ENCODE measurements at places on chromosomes 11 and 22. TPM values are rescaled to one million over a fixed set of nuclear protein-coding genes. Genes with fewer than 3 reads are reported as not detected.

Gene KRTAP5-11
- total RNA-seq = not detected

Gene PPP6R2
- total RNA-seq = 37.1 TPM

Gene KRTAP5-6
- not detected for total RNA-seq

Gene KCNJ11
- total RNA-seq = 9.8 TPM

GRCh38 chr11:96481771-96482170 lies 92.0 kb downstream of the JRKL start:
- no peak for DNase-seq

- no peak for DNase-seq
Observed at GRCh38 chr11:129373489-129373953, 2.1 kb upstream of the BARX2 start.

DNA sequence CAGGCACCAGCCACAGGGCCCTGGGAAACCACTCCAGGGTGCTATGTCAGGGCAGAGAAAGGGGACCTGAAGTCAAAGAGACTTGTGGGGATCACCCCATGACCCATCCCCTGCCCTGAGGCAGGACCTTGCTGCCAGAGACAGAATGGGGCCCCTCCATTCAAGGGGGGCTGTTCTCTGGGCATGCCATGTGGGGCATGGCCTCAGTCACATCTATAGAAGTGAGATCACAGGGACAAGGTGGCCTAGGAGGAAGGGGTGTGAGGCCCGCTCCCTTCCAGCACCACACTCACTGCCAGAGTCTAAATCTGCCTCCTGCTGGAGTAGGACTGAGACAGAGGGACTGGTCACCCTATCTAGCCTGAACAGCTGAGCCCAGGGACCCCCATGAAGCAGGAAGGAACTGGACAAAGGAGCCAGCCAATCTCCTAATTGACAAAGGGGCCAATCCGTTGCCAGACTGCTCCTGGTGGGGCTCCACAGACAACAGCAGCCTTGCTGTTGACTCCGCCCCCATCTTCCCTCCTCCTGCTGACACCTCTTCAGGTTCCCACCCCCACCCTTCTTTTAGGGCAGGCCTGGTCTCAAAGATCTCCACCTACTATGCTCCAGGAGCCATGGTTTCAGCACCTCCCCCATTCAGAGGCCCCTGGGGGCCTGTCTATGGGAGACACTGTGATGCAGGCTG lies 26.0 kb downstream of the NEAT1 start:
- DNase-seq = peak; percentile 63

- no peak for DNase-seq
Observed at GRCh38 chr22:37627545-37627944, 11.9 kb upstream of the SH3BP1 start.

DNA sequence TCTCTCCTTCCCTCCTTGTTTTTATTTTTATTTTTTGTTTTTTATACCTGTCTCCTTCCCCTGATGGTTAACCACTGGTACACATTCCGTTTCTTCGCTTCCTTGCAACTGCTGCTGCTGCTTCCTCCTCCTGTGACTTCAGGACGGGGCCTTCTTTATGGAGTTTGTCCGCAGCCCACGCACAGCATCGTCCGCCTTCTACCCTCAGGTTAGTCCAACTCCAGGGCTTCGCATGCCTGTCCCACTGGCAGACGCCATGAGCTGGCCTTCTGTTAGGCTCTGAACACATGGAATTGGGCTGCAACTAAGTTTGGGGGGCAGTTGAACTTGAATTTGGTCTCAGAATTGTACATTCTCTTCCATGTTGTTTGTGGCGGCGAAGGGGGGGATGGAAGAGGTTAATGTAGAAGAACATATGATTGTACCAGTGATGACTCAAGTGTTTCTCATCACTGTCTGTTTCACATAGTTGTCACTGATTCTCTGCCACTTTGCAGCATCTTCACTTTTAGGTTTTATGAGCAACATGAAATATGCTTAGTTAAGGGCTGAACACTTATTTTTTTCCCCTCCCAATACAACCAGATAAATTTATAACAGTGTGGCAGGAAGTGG lies 83.0 kb upstream of the YWHAH start:
- no peak for DNase-seq

DNA sequence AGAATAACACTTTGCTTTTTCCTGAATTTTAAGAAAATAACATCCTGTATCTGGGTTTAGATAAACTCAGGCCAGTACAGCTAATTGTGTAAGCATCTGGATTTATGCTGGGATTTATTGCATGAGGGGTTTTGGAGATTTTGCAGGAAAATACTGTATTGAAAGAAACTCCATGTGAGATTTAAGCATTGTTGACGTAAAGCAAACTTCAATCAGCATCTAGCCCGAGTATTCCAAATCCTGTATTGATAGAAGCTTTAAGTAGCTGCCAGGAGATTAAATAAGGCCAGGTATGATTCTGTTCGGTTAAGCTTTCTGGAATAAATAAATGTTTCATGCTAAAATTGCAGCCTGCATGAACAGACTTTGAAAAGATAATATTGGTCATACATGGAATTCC lies 36.3 kb upstream of the LYVE1 start:
- no peak for DNase-seq

DNA sequence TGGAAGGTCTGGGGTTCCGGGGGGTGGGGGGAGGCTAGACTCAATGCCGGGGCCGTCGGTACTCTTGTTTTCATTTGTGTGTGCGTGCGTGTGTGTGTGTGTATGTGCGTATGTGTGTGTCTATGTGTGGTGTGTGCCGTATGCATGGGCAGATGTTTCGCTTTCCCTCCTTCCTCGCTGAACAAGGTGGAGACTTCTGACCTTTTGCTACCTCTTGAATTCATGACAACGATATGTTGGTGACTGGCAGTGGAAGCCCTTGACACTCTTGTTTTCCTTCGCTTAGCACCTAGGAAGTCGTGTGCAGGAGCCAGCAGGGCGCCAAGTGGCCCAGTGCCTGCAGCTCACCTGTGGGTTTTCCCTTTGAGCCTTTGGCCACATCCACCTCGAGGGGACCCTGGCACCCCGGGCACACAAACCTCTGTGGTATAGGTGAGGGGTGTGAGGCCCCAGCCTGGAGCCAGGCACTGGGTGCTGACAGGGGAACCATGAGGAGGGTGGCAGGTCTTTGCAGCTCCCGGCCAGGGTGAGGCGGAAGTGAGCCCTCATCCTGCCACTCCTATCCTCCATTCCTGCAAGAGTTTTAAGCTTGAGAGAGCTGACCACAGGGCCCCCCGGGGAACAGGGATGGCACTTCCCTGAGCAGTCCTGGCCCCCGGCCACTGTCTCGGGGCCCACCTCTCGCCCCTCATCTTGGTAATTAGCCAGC lies 19.3 kb upstream of the TMEM191C start:
- no peak for DNase-seq

- DNase-seq = peak; percentile 57
Observed at GRCh38 chr11:17740649-17741235, 6.2 kb downstream of the KCNC1 start.

DNA sequence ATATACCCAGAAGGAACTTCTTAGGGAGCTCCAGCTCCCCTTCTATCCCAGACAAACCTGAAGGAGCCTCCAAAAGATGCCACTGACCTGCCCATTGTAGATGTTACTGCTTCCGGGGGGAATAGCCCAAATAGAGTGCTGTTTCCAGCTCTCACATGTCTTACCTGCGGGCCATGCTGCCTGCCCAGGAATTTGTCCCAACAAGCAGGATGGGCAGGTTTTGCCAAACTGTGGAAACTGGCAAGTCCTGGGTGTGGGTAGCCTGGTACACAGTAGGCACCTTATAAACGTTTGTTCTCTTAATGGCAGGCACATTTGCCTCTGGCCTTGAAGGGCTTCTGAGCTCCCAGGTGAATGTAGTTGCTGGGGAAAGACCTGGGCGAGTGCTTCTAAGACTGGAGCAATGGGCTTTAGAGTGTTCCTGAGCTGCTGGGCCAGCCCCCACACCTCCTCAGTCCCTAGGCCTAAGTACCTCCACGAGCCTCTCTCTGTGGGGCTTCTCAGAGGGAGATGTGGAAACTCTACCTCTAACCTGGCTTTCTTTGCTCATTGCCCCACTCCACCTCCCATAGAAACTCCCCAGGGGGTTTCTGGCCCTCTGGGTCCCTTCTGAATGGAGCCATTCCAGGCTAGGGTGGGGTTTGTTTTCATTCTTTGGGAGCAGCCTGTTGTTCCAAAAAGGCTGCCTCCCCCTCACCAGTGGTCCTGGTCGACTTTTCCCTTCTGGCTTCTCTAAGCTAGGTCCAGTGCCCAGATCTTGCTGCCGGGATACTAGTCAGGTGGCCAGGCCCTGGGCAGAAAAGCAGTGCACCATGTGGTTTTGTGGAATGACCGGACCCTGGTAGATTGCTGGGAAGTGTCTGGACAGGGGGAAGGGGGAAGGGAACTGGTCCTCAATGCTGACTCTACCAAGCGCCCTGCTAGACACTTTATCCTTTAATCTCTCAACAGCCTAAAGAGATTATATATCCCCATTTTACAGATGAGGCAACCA lies 37.2 kb downstream of the LIMK2 start:
- DNase-seq = peak; percentile 53

DNA sequence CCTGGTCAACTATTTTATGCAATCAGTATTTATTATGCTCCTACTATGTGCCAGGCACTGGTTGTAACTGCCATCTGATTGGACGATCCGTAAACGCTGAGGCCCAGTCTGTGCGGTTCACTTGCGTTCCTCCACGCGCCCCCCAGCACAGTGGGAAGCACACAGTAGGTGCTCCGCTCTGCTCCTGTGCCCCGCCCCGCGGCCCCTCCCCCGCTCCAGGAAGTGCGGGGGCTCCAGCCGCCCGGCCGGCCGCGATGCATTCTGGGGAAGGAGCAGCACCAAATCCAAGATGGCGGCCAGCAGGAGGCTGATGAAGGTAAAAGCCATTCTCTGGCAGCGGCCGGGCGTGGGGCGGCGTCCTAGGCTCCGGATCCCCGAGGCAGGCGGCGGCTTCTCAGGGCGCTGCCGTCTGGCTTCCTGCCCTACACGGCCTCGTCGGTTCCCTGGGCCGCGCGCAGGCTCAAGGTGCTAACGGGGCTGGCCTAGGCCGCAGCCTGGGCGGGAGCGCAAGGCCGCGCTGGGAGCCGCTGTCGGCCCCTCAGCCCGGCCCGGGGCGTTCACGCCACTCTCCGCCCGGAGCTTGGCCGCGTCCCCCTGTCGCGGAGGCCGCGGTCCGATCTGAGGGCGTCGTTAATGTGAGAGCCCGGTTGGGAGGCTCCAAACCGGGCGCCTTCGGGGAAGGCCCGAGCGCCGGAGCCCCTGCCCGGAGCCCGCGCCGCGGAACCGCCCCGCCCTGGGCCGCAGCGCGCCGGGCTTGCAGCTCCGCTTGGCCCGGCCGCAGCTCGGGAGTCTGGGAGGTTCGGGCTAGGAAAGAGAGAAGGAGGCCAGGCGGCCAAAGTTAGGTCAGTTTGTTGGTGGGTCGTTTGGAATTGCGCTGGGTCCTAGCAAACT lies at the start of gene UBE2L3:
UBE2L3 (plus strand) TSS at position 259 of the 891 bp plus-strand sequence; CDS start at position 290, 31 bp downstream.
- DNase-seq = peak; percentile 94

DNA sequence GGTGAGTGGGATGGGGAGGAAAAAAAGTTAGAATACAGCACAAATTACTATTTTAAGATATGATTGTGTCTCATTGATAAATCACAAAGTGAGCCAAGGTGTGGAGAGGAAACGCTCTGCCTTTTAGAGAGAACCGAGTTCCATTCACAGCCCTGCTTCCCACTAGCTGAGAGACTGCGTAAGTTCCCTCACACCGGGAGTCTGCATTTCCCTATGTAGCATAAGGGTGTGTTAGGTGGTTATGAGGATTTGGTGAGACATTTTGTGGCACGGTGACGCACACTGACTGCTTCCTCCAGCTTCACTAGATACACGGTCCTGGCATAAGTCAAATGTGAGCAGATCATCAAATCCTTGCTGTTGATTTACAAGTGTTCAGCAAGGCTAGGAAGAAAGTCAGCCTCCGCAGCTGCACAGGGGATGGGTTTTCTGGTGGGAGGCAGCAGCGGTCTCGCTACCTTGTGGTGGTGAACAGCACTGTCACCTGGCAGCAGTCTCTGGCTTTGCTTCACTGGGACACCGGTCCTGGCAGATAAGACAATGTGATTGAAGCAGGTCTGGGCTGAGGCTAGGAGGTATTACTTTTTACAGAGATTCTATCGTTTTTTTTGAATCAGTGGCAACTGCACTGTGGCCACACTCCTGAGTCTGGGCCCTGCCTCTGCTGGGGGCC lies 312.2 kb upstream of the B3GAT1 start:
- no peak for DNase-seq

DNA sequence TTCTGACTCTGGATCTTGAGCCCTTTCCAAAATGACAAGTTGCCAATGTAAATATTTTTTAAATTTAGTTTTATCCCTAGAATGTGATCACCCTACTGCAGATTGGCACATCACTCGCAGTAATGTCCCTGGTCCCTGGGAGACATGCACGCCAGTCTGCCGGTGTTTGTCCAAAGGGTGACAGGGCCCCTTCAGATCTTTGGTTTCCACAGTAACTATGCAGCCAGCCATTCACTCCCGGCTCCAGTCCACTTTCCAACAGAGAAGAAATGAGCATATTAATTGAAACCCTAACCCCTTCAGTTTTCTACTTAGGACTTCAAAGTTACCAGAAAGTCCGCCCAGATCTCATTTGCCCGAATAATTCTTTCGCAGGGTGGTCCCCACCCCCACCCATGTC lies 25.8 kb upstream of the RASSF10 start:
- DNase-seq = no peak
